ENCODE measurements at places on chromosomes 11 and 22.

GRCh38 chr22:28444659-28445058 lies 235.0 kb downstream of the TTC28 start:
- DNase-seq = no peak

GRCh38 chr11:36376888-36377758 lies 81.0 kb downstream of the PRR5L start:
- DNase-seq = peak; percentile 50

- DNase-seq = no peak
These were observed 46.7 kb upstream of the SCUBE2 start for GRCh38 chr11:9138133-9138453.

- no peak for DNase-seq
These were observed 53.0 kb downstream of the PARVA start for GRCh38 chr11:12430351-12430750.

DNA sequence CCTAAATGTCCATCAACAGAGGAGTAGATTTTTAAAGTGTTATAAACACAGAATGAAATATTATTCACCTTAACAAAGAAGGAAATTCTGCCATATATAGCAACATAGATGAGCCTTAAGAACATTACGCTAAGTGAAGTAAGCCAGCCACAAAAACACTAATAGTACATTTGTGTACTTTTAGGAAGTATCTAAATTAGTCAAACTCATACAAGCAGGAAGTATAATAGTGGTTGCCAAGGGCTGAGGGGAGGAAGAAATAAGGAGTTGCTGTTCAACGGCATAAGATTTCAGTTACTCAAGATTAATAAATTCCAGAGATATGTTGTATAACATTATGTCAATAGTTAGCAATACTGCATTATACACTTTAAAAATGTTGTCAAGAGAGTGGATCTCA lies 181.7 kb upstream of the ZC3H12C start:
- DNase-seq = no peak

DNA sequence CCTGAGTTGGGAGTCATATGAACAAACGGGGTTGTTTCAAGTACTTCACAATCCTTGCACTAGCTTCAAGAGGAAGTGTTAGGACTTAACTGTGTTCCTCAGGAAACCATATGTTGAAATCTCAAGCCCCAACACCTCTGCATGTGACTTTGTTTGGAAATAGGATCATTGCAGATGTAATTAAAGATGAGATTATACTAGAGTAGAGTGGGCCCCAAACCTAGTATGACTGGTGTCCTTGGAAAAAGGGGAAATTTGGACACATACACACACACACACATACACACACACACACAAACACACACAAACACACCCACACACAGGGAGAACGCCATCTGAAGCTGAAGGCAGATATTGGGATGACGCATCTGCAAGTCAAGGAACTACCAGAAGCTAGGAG lies 6.4 kb upstream of the CEP295 start:
- DNase-seq = no peak

Measured in CD4-positive, alpha-beta T cell treated with Interleukin-6 at 100 ng/mL for 8 hours (primary cell).